ENCODE measurements at places on chromosomes 2 and 18.

DNA sequence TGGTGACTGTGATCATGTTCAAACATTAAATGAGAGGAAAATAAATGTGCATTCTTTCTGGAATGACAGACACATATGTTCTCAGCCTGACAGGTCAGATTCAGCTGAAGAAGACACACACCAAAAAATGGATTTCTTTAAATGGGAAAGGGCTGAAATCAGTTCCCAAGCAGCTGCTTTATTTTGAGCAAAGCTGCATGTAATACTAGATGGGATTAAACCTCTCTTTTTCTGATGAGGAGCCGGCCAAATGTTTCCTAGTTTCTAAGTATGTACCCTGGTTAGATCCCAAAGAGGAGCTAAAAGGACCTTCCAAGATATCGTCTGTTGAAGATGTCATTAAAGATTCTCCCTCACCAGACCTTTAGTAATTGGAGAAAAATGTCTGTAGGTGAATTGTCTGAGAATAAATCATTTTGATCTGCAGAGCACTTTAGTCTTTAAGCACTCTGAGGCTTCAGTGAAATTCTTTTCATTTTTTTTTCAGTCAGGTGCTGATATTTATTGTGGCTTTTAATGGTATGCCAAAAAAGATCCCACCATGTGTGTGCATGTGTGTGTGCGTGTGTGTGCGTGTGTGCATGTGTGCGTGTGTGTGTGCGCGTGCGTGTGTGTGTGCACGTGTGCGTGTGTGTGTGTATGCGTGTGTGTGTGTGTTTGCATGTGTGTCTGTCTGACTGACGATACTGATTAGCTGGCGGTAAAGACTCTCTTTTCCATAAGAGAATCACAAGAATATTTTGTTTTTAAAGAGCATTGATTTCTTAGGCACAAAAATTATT lies 175.8 kb downstream of the IRS1 start:
- DNase-seq = no peak

- DNase-seq = no peak
Observed at GRCh38 chr2:50448556-50448955, 583.4 kb downstream of the NRXN1 start.

GRCh38 chr2:8412586-8412985 lies 269.3 kb upstream of the ID2 start:
- no peak for DNase-seq

GRCh38 chr18:67733088-67733487 lies 216.6 kb upstream of the DSEL start:
- no peak for DNase-seq

DNA sequence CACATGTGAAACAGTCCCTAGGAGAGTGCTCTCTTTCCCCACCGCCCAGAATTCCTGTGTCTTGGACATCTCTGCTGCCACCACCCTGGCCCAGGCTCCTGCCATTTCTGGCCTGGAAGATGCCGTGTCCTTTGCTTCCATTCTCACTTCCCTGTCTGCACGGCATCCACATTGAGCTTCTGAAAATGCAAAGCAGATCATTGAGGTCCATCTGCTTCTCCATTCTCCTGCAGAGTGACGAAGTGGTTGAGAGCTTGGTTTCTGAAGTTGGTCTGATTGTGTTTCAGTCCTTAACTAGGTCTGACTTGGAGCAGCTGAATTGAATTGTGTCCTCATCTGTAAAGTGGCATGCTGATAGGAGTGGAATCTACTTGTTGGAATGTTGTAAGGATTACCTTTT lies 98.7 kb upstream of the MGAT5 start:
- no peak for DNase-seq

DNA sequence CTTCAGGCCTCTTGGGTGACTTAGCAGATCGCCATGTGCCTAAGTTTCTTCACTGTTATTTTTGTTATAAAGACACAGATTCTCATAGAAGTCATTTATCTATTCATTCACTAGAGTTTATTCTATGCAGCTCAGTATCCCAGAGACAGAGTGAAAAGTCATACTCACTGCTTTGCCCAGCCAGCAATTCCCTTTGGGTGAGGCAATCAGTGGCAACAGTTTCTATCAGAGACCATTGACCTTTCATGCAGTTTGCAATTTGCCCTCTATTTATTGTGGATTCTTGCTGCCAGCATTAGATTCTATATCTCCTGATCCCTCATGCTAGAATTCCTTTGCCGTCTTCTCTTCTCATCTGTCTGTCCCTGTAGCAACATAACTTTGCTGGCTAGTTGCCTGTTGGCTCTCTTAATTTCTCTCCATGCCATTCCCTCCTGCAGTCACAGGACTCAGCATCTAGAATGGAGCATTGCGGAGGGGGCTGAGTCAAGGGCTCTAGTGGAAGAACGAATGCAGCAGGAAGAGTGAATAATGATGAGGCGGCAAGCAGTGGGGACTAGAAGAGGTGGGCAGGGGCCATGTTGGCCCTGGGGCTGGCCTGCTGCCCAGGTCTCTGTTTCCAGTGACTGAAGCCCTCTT lies 12.2 kb downstream of the SLC9A4 start:
- no peak for DNase-seq

DNA sequence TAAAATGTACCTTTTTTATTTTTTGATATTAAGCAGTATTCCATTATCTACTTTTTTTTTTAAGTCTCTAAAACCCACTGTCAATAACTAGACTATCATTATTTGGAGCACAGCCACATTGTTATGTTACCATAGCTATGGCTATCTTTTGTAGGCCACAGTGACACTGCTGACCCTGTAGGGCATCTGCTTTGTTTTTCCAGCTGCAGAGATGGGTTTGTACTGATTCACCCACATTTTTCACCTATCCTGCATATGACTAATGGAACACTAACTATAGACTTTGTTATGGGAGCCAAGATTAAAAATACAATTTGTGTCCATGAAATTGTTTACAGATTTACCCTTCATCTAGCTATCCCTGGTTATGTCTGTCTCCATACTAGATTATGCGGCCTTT lies 21.6 kb upstream of the OTX1 start:
- no peak for DNase-seq

DNA sequence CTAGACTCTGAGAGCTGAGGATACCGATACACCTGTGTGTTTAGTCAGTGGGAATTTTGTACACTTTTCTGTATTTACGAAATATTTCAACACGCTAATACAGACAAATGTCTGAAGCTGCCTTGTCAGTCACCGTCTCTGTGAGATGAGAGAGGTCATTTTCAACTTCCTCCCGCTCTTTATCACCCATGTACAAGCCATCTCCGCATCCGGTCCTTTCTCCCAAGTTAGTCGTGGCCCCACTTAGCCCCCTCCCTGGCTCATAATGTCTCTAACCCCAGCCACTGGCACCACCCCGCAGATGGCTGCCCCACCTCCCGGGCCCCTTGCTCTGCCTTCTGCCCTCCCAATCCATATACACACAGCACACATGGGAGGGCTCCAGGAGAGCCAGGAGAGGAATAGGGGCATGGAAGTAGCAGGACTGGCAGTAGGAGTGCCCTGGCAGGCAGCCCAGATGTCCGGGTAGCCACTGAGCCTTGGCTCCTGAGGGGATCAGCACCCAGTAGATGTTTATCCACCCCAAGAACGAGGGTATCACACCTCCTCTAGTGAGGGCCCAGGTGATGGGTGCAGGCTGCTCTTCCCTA lies 2.0 kb upstream of the RUFY4 start:
- no peak for DNase-seq

GRCh38 chr2:207867056-207867455 lies 97.3 kb upstream of the FZD5 start:
- DNase-seq = no peak

DNA sequence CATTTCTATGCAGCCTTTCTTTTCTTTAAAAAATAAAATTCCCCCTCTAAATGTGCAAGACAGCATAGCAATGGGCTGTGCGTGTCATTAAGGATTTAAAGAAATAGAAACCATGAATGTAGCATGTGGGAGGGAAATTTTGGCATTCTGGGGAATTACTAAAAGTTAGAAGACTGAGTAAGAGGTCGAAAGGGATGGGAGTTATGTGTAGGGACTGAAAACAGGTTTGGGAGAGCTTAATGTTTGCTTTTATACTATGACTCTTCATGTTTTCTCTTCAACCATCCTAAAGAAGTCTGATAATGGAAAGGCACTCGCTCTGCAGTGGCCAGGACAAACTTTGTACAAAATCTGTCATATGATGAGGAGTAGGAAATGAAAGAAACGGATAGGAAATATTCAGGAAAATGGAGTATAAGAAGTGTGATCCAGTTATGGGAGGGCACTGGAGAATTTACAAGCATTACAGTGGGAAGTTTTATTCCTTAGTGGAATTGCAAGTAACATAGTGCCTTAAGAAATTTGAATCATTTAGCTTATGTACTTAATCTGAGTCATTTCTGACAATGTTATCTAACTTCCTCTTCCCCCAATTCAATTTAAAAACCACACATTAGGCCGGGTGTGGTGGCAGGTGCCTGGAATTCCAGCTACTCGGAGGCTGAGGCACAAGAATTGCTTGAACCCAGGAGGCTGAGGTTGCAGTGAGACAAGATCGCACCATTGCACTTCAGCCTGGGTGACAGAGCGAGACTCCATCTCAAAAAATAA lies 20.6 kb downstream of the TMEM87B start:
- no peak for DNase-seq

- no peak for DNase-seq
Observed at GRCh38 chr2:70456585-70457495, 96.8 kb downstream of the TGFA start.

- no peak for DNase-seq
Observed at GRCh38 chr2:9074930-9075329, 71.4 kb upstream of the MBOAT2 start.

GRCh38 chr2:104444392-104444791 lies 409.5 kb upstream of the POU3F3 start:
- DNase-seq = no peak

DNA sequence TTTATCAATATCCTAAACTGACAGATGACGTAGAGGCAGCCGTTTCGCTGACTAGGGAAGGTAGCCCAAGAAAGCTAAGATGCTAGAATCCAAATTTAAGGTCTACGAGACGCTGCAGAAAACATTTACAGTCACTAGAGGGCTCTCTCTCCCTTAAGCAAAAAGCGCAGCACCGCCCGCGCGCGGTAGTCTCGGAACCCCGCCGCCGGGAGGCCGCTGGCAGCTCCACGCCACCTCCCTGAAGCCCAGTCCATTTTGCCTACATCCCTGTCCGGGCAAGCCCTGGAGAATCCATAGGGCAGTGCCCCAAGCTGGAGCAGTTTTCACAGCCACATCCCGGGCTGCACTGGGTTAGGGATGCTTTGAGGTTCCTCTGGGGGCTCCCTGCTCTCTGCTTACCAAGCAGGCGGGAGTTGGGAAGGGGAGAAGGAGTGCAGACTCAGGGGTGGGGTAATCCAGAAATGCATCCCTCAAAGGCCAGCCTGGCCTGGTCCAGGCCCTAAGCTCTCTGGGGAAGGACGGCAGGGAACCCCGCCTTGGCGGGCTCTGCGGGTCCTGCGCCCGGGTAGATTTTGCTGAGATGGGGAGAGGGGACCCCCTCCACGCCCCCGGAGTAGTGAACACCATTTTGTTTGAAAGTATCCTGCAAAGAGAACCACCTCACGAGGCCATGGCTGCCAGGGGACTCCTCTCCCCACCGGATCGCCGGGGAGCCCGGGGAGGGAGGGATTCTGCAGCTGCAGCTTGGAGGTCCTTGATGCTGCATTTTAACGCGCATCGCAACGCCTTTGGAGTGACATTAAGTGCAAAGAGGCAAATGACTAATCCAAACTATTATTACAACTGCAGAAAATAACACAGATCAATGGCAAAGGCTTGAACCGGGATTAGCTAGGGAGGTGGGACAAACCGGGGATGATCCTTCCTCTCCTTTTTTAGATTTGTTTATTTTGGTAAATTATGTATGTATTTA lies 1.3 kb upstream of the DPYSL5 start:
- DNase-seq = peak; percentile 47

GRCh38 chr2:99861376-99861760 lies 281.0 kb downstream of the AFF3 start:
- no peak for DNase-seq

GRCh38 chr2:235599596-235600338 lies 105.9 kb downstream of the AGAP1 start:
- no peak for DNase-seq
